RKO (cell line): ENCODE measurements at places on chromosomes 3 and 15.
A peak's percentile ranks its signal among the peaks of the same experiment; 100 is the strongest.

- no peak for DNase-seq
These were observed 58.1 kb downstream of the CD200 start for GRCh38 chr3:112390783-112391641.

DNA sequence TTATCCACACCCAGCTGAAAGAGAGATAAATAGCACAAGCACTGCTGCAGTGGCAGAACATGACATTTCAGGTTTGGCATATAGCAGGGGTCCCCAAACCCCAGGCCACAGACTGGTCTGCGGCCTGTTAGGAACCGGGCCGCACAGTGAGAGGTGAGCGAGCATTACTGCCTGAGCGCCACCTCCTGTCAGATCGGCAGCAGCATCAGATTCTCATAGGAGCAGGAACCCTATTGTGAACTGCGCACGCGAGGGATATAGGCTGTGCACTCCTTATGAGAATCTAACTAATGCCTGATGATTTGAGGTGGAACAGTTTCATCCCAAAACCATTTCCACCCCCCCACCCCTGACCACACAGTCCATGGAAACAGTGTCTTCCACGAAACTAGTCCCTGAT is 54.6 kb downstream of the CCR4 start:
- no peak for DNase-seq

- peak; percentile 79 for DNase-seq
These were observed 20.5 kb downstream of the SLC35A5 start for GRCh38 chr3:112582244-112582874.

GRCh38 chr15:99504823-99505551 is 60.8 kb upstream of the MEF2A start:
- DNase-seq = no peak

- DNase-seq = peak; percentile 43
These were observed 36.5 kb downstream of the DZIP1L start for GRCh38 chr3:138078901-138079344.

GRCh38 chr15:41367418-41367817 is 34.7 kb downstream of the NUSAP1 start:
- no peak for DNase-seq

- no peak for DNase-seq
These were observed 5.4 kb upstream of the CGNL1 start for GRCh38 chr15:57370929-57371328.

- DNase-seq = no peak
These were observed 289.5 kb downstream of the NEK10 start for GRCh38 chr3:27079427-27080257.

GRCh38 chr3:30502051-30502741 is 104.2 kb upstream of the TGFBR2 start:
- DNase-seq = no peak

- no peak for DNase-seq
These were observed 57.5 kb upstream of the ACAN start for GRCh38 chr15:88745696-88746095.

DNA sequence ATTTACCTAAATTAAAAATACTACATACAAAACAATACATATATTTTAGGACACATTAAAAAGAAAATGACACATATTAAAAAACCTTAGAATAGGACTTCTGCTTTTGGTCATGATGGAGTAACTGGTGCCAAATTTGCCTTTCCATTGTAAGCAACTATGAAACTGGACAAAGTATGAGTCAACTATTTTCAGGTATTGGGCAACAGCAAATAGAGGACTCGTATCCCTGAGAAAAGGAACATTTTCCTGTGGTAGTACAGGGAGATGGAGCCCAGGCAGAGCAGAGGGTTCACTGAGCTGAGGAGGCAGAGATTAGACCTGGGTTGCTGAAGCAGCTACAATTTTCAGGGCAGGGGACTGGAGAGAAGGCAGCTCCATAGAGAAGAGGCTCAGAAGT is 14.7 kb downstream of the CCR1 start:
- no peak for DNase-seq

DNA sequence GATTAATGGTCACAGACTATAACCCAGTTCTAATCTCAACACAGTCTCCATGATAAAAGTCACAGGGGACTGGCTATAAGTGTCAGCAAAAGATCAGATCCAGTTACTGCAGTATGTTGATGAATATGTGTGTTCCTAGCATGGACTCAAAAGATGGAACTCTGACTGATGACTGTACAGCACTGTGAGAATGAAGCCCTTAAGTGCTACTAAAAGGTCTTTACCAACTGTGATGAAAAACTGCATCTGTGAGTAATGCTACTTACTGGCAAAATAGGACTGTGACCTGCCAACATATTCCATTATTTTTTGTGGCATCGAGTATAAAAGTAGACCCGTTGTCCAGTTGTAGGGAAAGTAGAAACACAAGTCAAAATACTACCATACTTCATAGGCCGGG is 284.2 kb downstream of the ROBO2 start:
- no peak for DNase-seq

GRCh38 chr3:138078096-138078495 is 37.3 kb downstream of the DZIP1L start:
- no peak for DNase-seq

DNA sequence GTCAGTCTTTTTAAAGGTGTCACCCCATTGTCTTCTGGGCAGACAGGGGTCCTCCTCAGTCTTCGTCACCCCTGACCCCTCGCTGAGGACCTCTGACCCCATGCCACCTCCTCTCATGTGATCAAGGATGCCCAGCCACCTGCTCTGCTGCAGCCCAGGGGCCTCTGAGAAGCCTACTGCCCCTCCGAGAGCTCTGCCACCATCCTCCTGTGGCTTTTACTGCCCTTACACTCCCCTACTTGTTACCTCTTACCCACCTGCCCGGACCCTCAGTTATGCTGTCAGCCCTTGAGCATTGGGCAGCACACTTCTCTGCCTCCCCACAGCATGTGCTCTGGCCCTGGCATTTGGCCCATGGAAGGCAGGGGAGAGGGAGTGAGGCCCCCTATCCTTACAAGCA is 123.2 kb downstream of the LRRK1 start:
- DNase-seq = no peak

- no peak for DNase-seq
These were observed 1.1 kb downstream of the TM4SF18 start for GRCh38 chr3:149332227-149332765.

GRCh38 chr3:47722859-47723258 is 58.8 kb downstream of the SMARCC1 start:
- no peak for DNase-seq

DNA sequence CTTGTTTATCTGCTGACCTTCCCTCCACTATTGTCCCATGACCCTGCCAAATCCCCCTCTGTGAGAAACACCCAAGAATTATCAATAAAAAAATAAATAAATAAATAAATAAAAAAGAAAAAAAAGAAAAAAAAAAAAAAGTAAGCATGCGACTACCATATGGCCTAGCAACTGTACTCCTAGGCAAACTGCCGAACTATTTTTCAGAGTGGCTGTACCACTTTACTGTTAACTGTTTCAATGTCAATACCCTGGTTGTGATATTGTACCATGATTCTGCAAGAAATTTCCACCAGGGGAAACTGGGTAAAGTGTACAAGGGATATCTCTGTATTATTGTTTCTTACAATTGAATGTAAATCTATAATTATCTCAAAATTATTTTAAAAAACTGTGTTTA is 41.3 kb upstream of the MAP4 start:
- DNase-seq = no peak

GRCh38 chr3:53166781-53167291 is 5.8 kb downstream of the PRKCD start:
- no peak for DNase-seq

DNA sequence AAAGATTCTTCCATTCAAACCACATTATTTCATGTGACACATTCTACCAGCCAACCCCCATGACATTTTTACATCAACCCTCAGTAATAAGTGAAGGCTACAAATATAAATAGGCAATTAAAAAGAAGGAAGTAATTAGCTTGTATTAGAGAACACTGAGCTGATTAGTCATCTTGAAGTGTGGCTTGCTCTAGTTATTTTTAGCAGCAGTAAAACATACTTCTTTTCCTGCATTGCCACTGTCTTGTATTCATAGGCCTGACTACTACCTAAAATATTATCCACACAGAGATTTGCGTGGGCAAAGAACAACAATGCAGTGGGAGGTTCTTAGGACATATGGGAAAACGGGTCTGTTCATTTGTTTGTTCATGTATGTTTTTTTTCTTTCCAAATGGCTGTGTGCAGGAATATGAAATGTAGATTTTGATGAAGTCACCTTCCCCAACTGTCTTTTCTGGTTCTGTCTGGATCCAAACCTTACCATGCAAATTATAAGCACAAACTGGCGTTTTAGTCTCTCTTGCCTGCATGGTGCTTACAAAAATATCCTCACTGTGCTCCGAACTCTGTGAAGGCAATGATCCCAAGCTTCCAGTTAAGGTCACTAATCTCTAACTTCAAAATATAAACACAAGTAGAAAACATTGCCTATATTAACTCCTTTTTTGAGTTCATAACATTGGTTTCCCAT is 31.5 kb upstream of the TM4SF4 start:
- DNase-seq = peak; percentile 46

- DNase-seq = no peak
These were observed 32.2 kb downstream of the ADGRG7 start for GRCh38 chr3:100641471-100642032.

- DNase-seq = no peak
These were observed 4.5 kb downstream of the POLG start for GRCh38 chr15:89330119-89330518.

GRCh38 chr3:45955706-45956105 is 12.4 kb downstream of the CXCR6 start:
- DNase-seq = no peak

DNA sequence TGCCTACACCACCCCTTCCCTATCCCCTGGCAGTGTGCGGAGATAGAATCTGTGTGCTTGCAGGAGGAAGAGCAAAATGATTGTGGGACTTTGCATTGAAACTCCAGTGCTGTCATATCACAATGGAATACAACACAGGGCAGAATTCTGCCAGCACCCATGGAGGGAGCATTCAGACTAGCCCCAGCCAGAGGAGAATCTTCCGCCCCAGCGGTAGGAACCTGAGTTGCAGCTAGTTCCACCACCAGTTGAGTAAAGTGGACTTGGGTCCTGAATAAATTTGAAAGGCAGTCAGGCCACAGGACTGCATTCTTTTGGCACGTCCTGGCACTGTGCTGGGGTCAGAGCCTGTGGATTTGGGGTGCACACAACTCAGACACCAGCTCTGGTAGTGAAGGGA is 27.5 kb downstream of the NCBP2 start:
- no peak for DNase-seq

DNA sequence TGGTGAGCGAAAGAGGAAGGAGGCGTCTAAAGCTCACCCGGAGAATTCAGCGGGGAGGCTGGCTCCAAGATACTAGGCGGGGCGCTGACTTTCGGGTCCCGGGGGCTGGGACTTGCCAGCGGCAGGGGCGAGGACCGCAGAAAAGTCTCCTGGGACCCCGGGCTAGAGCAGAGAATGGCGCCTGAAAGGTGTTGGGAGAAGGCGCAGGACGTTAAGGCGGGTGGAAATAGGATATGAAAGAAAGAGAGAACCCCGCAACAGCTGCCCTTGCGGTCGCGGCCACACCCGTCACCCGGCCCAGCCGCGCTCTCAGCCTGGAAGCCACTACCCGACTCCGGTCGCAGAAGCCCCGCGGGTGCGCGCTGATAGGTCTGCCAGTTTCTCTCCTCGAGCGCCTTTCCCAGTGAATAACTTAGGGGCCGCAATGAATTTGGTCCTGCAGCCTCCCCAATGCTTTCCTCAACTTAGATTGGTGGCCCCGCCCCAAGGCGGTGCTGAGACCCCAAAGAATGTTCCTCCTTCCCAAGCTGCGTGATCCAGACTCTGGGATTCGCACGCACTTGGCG is 604 bp downstream of the LTK start:
- DNase-seq = no peak

GRCh38 chr3:151877269-151877668 is 3.8 kb downstream of the SUCNR1 start:
- no peak for DNase-seq

DNA sequence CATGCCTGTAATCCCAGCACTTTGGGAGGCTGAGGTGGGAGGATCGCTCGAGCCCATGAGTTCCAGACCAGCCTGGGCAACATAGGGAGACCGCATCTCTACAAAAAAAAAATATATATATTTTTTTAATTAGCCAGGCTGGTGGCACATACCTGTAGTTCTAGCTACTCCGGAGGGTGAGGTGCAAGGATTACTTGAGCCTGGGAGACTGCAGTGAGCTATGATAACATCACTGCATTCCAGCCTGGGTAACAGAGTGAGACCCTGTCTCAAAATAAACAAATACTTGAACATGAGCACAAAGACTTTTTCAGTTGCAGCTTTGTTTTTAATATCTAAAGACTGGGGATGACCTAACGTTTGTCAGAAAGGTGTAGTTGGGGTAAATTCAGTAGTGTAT is 31.3 kb upstream of the GATM start:
- no peak for DNase-seq

- DNase-seq = peak; percentile 66
These were observed 461.3 kb upstream of the NAALADL2 start for GRCh38 chr3:174397848-174398247.

DNA sequence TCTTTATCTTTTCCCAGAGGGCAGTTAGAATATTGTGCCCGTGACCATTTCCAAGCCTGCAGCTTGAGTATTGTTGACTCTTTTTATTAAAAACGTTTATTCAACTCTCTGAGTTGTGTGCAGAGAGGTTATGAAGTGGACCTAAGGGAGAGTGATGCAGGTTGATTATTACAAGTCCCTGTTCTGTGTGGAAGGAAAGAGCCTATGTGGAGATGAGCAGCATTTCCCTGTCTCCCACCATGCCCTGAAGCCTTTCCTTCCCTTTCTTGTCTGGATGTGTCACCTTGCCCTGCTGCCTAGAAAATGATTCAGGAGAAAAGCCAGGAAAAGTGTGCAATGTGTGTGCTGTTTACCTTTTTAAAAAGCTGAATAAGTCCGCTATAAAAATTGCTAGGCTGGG is 19.4 kb downstream of the ZPLD1 start:
- no peak for DNase-seq

DNA sequence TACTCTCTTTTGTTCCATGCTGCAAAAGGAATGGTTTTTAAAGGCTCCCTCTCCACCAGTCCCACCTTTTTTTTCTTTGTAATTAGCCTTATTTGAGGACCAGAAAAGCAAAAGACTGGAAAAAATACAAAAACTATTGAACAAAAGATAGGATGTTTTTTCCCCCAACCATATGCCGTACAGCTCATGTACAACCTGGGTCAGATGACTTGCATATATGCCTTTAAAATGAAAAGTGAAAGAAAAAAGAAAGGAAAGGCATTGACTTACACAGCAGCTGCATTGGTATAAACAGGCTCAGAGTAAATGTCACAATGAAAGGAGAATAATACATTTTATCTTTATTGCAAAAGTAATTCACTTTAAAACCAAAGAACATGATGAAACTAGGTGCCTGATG is 69.5 kb upstream of the CMC1 start:
- no peak for DNase-seq

GRCh38 chr3:98770261-98771039 is 7.3 kb downstream of the ST3GAL6 start:
- DNase-seq = no peak

- no peak for DNase-seq
These were observed 158.6 kb downstream of the BBX start for GRCh38 chr3:107681396-107681795.

DNA sequence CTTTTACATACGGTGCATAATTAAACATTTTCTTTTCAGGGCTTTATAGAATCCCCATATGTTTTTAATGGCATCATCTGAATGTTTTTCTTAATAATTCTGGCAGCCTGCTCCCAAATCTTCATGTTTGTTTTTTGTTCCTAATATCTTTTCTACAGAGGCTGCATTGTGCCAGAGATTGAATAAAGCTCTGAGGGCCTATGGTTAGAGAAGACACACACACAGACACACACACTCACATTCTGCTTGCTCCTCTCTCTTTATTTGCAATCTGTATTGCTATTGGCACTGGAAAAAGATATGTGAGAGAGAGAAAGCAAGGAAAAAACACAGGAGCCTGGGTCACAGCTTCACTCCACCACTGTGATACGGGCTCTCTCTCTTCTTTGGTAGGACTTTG is 136.0 kb downstream of the MECOM start:
- DNase-seq = no peak
